Right forelimb (tissue), 1 donor: ENCODE measurements at places on chromosomes 1 and 21.

GRCh38 chr1:59692591-59692990 is 122.2 kb upstream of the HOOK1 start:
- DNase-seq: no peak

DNA sequence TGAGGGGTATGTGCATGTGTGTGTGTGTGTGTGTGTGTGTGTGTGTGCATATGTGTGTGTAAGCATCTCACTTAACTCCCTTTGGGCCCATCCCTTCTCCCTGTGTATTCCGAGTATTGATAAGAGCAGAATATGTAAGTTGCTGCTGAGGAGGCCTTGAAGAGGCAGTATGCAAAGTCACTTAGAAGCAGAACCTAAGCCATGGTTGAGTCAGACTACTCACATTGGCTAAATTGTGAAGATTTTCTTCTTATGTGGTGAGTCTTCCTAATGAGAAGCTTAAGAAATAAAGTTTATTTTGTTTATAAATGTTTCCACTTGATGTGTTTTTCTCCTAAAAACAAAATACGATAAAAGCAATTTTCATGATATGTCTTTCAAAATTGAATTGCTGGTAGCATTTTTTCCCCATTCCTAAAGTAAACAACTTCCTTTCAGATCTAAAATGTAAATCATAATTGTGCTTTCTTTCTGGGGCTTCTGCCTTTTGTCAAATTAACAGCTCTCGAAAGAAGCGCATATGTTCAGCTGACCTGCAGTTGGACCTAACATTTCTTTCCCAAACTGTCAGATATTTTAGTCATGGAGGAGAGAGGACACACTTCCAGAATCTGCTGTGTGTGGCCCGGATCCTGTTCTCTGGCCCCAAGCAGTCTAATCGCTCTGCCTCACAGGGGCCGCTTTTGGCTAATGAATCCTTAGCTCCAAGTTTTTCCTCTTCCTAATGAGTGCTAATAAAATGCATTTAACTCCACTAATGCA is 284.0 kb downstream of the DUSP10 start:
- DNase-seq: no peak

GRCh38 chr1:108017698-108018097 is 52.7 kb upstream of the VAV3 start:
- no peak for DNase-seq

DNA sequence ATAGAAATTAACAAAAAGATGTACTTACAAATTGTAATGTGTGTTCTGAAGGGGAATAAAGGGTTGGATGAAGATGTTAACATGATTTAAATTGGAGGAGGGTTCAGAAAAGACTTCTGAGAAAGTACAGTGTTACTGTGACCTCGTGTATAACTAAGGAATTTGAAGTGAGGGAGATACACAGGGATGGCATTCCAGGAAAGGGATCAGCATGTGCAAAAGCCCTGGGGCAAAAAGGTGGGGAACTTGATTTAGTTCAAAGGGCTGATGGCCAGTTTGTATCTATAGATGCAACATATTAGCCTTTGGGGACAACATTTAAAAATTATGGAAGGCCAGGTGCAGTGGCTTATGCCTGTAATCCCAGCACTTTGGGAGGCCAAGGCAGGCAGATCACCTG is 33.3 kb upstream of the DEGS1 start:
- DNase-seq: no peak
